ENCODE measurements at places on chromosomes 5 and 9. TPM values are rescaled to one million over a fixed set of nuclear protein-coding genes. Genes with fewer than 3 reads are reported as not detected.

INSL4 gene
- total RNA-seq: 0.05 TPM

DNA sequence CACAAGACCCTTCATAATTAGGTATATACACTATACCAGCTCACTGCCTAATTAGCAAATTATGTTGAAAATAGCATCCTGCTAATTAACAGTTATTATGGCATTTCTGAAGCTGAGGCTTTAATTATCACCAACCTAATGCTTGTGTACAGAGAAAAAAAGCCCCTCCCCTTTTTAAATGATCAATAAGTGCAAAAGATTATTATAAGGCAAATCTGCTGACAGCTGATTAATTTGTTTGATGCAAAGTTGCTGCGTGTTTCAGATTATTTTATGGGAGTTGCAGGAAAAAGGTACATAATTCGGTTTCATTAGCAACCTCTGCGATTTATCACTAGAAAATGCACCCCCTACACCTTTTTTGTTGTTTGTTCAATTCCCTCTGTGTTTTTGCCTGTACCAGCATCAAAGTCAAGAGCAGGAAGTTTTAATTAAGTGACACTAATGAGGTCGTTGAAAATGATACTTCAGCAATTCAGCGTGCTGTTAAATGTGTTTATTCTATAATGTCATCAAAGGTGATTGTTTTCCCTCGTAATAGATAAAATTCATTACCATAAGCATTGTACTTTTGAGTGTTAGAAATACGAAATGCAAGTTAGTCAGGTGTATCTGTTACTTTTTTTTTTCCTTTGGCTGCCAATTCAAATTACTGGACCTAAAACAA, 170.0 kb downstream of the EBF1 start:
- DNase-seq: no peak
- no peaks in the 10 kb centered on the region for H3K27me3 ChIP-seq
- no peaks in the 10 kb centered on the region for H3K4me1 ChIP-seq
- no peaks in the 10 kb centered on the region for H3K36me3 ChIP-seq
- H3K4me3 ChIP-seq: no peak overlapping the region

TESK1 gene
- 9.3 TPM for total RNA-seq

GRCh38 chr5:154273028-154273617, 82.6 kb downstream of the GALNT10 start:
- no peaks in the 10 kb centered on the region for H3K36me3 ChIP-seq
- H3K4me3 ChIP-seq: no peak overlapping the region
- peaks cover 18% of the 10 kb centered on the region for H3K4me1 ChIP-seq
- H3K27ac ChIP-seq: no peak overlapping the region
- H3K27me3 ChIP-seq: no peaks in the 10 kb centered on the region
- DNase-seq: peak; percentile 11

- peaks cover 90% of the 10 kb centered on the region for H3K27me3 ChIP-seq
- no peak overlapping the region for H3K27ac ChIP-seq
- no peak for DNase-seq
Measured at GRCh38 chr9:137048655-137049543, 2.9 kb upstream of the NPDC1 start.

OR1N2 gene
- total RNA-seq: not detected

GRCh38 chr9:79154806-79155205, 417.0 kb upstream of the TLE4 start:
- no peak for DNase-seq
- no peak overlapping the region for H3K4me3 ChIP-seq
- no peaks in the 10 kb centered on the region for H3K27me3 ChIP-seq
- no peak overlapping the region for H3K27ac ChIP-seq
- H3K4me1 ChIP-seq: no peaks in the 10 kb centered on the region

DNA sequence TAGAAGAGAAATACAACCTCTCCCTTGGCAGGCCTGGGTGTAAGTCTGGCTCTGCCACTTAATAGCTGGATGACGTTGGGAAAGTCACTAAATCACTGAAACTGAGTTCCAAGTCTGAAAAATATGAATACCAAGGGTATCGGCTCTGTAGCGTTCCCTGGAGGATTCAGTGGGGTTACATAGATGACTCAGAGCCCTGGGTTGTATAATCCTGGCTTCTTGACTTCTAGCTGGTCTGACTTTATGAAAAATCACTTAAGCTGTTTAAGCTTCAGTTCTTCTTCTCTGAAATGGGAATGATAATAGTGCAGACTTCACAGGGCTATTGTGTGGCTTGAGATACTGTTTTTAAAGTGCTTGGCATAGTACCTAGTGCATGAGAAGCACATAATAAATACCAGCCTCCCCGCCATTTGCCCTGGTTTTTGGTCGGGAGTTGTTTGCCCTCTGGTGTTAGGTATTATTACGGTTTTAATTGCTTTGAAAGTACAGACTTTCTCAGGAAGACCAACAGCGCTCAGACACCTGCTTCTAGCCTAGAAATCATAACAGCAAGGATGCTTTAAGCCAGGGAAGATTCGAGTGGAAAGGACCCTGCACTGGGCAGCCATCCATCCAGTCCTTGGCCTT, 43.0 kb downstream of the CYFIP2 start:
- H3K36me3 ChIP-seq: peaks cover 49% of the 10 kb centered on the region
- DNase-seq: no peak
- no peaks in the 10 kb centered on the region for H3K27me3 ChIP-seq
- no peak overlapping the region for H3K4me3 ChIP-seq
- H3K27ac ChIP-seq: no peak overlapping the region

DNA sequence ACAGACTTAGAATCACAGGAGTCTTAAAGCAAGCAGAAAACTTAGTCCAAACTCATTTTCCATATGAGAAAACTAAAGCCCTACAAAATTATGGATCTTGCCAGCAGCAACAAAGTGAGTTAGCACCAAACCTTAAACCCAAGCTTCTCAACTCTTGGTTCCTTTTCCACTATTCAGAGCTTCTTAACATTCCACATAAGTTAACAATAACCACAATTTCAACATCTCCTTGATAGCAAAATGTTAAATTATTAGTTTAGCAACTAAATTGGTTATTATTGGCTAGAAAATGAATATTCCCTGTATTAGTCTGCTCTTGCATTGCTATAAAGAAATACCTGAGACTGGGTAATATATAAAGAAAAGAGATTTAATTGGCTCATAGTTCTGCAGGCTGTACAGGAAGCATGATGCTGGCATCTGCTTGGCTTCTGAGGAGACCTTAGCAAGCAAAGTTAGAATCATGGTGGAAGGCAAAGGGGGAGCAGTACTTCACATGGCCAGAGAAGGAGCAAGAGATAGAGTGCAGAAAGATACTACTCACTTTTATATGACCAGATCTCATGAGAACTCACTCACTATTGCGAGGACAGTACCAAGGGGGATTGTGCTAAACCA, 26.2 kb upstream of the ARSB start:
- H3K36me3 ChIP-seq: no peaks in the 10 kb centered on the region
- H3K27ac ChIP-seq: no peak overlapping the region
- no peak for DNase-seq
- no peaks in the 10 kb centered on the region for H3K27me3 ChIP-seq
- H3K4me3 ChIP-seq: no peak overlapping the region

GRCh38 chr5:102843997-102844396, 88.9 kb downstream of the PAM start:
- no peak for DNase-seq
- no peaks in the 10 kb centered on the region for H3K27me3 ChIP-seq
- peaks cover 8% of the 10 kb centered on the region for H3K4me1 ChIP-seq

PROB1 gene
- 0.76 TPM for total RNA-seq

GRCh38 chr9:109122726-109123621, 3.2 kb upstream of the TMEM245 start:
- no peak for DNase-seq
- peaks cover 24% of the 10 kb centered on the region for H3K4me1 ChIP-seq
- no peak overlapping the region for H3K4me3 ChIP-seq

NDST1 gene
- total RNA-seq: 2.8 TPM
